ENCODE measurements at places on chromosomes 5 and 9.
A peak's percentile ranks its signal among the peaks of the same experiment; 100 is the strongest.

DNA sequence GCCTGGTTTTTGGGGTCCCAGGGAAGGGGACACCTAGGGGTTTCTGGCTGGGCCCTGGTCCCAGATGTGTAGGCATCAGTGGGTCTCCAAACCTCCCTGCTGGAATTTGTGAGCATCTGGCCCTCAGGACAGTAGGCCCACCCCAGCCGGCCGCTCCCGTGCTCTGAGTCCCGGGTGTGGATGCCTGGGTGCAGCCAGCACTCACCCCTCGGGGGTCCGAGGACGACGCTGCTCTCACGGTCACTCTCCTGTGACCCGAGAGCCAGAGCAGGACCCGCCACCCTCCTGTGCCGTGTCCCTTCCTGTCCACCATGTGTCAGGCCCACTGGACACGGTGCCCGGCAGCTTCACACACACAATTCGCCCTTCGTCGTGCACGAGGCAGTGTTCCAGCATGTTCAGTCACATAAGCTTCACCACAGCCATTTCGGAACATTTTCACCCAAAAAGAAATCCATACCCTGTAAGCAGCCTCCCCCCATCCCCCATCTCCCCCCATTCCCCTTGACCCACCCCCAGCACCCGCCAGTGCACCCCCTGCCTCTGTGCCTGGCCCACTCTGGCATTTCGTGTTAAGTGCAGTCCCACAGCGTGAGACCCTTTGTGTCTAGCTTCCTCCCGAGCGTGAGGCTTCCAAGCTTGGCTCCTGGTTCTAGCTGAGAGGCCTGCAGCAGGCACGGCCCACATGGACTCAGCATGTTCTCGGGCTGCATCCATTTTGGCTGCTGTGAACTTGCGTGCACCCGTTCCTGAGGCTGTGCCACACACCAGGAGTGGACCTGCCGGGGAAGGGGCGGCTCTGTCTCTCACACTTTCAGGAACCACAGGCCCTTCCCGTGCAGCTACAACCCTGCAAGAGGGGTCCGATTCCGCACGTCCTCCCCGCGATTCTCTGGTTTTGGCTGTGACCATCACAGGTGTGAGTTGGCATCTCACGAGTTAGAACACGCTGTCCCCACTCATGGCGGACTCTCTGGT is 40.5 kb downstream of the NKD2 start:
- DNase-seq, result no peak

DNA sequence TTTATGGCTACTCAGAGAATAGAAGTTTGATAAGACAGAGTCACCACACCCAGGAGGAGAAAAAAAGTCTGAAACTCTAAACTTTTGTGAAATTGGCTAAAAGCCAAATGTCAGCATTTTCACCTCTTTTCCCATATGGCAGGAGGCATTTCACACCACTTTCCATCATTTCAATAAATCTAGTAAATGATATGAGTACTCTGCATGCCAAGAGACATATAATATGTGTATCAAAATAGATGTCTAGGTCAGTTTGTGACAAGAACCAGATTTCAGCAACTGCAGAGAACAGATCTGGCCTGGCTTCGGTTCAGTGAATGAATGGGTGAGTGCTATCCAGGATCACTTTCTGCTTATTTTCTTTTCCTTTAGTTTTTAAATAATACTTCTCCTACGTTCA is 470.8 kb downstream of the ENC1 start:
- DNase-seq, result no peak

DNA sequence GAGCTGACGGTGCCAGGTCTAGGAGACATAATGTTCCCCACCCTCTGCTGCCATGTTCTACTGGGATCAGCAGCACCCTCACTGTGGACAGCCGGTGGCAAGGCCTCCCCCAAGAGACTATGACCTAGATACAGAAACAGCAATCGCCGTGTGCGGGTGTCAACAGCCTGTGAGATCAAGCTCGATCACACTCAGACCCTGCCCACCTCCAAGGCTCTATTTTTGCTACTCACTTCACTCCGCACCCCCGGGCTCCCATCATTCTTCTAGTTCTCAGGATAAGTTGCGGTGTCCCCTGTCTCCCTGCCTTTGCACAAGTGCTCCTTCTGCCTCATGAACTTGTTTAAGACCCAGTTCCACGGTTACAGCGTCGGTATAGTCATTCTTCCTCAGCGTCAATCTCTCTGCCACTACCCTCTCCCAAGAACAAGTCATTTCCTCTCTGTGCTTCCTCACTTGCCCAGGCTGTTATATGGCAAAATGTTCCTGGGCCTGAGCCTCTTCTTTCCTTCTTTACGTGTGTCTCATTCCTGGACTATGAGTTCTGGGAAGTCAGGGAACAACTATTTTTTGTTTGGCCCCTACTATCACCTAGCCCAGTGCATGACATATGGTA is 5.4 kb upstream of the DOCK8 start:
- DNase-seq, result no peak

DNA sequence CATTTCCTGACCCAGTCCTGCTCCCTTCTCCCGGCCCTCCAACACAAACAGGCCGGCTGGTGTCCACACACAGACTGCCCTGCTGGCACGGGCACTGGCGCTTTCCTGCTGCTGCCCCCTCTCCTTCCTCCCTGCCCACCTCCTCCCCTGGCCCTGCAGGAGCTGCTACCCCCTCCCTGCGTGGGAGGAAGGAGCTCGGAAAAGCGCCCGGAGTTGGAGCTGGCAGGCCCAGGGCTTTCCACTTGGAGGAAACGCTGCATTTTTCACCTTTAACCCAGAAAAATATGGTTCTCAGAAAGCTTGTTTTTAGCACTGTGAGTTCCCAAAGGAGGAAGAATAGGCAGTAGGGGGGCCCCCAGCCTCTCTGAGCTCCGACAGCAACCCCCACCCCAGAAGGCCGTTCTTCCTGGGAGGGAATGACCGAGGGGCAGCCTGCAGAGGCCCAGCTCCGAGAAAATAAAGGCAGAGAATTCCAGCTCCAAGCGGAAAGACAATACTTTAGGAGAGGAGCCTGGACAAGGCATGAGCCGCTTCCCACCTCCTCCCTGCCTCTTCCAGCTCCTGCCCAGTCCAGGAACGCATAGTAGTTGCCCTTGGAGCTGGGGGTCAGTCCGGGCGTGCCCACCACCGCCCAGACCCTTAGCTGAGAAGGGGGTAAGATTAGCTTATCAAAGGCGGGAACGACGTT is 88.9 kb downstream of the LIFR start:
- no peak for DNase-seq

DNA sequence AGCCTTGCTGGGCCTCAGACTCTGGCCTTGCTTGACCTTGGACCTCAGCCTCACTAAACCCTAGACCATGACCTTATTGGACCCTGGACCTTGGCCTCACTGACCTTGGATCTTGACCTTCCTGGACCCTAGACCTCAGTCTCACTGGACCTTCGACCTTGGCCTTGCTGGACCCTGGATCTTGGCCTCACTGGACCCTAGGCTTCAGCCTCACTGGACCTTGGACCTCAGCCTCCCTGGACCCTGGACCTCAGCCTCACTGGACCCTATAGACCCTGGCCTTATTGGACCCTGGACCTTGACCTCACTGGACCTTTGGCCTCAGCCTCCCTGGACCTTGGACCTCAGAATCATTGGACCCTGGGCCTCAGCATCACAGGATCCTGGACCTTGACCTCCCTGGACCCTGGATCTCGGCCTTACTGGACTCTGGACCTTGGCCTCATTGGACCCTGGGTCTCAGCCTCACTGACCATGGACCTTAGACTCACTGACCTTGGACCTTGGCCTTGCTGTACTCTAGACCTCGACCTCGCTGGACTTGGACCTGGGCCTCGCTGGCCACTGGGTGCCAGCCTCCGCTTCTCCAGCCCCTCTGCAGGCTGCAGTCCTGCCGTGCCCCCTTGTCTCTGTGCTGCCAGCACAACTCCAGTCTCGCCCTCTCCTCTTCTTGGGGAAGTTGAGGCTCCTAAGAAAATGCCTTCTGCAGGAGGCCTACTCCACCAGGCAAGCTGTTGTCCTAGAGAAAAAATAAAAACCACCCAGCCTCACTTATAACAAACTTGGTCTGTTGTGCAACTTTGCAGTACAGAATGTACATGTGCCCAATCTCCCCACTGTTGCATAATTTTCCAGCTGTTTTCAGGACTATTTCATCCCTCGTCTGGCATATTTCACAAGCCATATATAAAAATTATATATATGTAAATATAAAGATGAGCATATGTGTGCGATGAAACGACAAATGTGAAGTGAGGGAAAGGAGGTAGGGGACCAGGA is 11.0 kb upstream of the ADAMTS2 start:
- DNase-seq, result no peak

- no peak for DNase-seq
These were observed 386.6 kb downstream of the YTHDC2 start for GRCh38 chr5:113900141-113900540.

DNA sequence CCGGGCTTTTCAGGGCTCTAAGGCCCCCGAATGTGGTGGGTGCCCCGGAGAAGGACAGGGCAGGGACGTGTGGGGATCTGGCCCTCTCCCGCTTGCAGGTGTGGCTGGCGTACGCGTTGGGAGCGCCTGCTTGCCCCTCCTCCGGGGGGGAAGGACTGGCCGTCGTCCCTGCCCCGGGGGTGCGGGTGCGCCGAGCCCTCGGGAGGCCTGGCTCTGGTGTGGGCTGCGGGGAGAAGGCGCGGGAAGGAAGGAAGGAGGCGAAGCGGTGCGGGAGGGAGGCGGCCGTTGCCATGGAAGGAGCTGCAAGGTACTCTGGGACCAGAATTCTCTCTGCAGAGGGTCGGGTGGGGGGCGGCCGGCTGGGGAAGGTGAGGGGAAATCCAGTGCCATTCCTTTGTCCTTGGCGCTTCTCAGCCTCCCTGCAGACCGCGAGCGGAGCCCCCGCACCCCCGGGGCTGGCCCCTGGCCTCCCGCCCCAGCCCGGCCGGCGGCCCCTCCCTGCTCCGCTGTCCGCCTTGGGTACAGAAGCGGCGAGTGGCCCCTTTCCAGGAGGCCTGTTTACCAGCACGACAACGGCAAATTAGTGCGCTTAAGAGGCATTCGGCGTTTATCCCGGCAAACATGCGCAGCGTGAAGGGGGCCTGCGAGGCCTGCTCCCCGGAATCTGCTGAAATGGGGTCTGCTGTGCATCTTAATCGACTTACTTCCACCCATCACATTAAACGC is 67.1 kb upstream of the UNC5A start:
- DNase-seq, result no peak

- DNase-seq, result peak; percentile 54
These were observed 59.8 kb upstream of the GOLPH3 start for GRCh38 chr5:32233696-32234447.

- DNase-seq, result no peak
These were observed 13.4 kb upstream of the SLC9A3 start for GRCh38 chr5:537621-538071.

- no peak for DNase-seq
These were observed 35.9 kb upstream of the NANS start for GRCh38 chr9:98020476-98021145.

GRCh38 chr9:134938346-134939079 is 20.8 kb upstream of the FCN1 start:
- DNase-seq, result no peak

GRCh38 chr9:92058723-92059444 is 56.3 kb downstream of the SPTLC1 start:
- no peak for DNase-seq

DNA sequence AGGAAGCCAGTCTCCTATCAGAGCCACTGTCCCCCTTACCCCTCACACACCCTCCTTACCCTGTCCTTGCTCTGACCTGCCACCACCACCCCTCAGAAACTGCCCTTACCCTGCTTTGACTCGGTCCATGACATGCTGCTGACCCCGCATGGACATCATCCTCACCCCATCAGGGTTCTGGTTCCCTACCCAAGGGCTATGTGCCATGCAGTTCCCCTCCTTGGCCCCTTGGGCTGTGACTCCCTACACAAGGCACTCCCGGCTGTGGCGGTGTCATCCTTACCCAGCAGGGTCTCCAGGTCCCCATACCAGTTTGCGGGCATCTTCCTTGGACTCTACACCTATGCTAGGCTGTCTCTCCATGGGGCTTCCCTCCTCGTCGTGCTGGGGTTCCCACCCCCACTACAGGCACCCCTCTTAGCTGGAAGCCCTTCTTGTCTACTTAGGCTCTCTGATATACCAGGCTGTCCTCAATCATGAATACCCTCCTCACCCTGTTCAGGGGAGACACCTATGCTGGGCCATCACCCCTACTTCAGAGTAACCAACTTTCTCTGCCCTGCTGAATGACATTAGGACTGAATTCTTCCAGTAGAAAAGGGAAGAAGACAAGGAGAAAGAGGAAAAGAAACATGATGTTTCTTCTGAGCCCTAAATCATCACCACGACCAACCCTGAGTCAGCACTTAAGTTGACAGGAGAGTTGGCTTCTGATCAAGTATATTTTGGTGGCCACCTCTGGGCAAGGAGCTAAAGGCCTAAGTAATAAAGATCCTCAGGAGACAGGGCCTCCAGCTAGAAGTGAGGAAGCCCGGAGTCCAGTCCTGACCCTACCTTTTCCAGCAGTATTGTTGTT is 115.2 kb downstream of the GCNT1 start:
- no peak for DNase-seq

DNA sequence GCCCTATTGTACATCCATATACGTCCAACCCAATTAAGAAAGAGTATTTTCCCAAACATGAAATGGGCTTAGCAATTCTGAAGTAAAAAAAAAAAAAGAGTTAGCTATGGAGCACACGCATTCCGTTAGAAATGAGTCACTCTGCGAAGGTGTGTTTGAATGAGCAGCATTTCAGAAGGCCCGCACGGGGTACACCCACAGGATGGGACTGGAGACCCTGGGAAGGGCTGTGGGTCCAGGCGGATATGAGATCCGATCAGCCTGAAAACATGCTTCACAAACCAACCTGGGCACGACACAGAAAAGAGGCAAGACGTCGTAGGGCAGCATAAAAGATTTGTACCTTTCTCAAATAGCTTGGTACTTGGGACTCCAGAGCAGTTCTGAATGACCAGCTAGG is 173.9 kb upstream of the KLF9 start:
- no peak for DNase-seq

DNA sequence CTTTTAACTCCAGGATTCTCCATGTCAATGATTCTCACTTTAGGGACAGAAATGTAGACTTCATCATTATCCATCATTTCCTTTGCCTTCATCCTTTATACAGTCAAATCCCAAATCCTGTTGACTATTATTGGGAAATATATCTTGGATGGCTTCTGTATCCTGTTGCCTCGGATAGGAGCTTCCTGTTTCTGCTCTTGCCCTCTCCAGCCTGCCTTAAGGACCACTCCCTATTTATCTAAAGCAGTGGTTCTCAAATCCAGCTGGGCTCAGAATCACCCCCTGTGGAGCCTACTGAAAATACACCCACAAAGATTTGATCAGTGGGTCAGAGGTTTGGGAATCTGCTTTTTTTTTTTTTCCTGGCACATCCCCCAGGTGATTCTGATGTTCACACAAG is 8.5 kb downstream of the AFAP1L1 start:
- no peak for DNase-seq

GRCh38 chr5:88997937-88998336 is 115.0 kb upstream of the MEF2C start:
- no peak for DNase-seq

DNA sequence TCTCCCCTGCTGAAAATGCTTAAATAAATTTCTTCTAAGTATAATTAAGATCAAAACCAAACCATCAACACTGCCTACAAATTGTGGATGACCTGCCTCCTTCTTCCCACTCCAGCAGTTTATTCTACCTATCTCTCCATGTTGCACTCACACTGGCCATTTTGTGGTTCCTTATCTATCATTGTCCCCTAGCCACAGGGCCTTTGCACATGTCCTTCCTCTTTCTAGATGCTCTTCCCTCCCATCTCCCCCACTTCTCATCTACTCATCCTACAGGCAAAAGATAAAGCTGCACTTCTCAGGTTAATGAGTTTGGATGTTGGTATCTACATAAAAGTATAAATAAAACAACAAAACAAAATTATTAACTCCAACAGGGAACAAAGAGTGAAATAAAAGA is 70.6 kb upstream of the CCNG1 start:
- DNase-seq, result no peak

- no peak for DNase-seq
These were observed 408.3 kb upstream of the RGMB start for GRCh38 chr5:98365126-98365525.
